GM20000 (cell line): ENCODE measurements at places on chromosomes 16 and 17.
A peak's percentile ranks its signal among the peaks of the same experiment; 100 is the strongest.

DNA sequence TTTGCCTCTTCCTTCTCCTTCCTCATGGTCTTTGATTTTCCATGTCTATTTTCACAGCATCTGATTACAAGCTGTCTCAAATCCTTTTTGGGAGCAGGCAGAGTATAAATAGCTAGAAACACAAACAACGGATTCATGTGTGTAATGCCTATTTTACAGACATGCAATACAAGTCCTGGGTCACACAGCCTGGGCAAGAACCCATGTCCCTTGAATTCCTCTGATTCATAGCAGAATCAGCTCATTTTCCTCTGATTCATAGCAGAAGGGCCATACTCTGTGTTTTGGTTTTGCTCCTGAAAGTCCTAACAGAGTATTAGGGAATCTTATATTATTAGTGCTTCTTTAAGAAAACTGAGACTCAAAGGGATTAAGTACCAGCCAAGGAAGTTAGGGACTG, 71.3 kb downstream of the IRX5 start:
- DNase-seq, result no peak

- no peak for DNase-seq
Measured at GRCh38 chr16:30069611-30070462, 4.3 kb downstream of the ALDOA start.

- no peak for DNase-seq
Measured at GRCh38 chr17:27569884-27570577, 61.0 kb upstream of the LGALS9 start.

DNA sequence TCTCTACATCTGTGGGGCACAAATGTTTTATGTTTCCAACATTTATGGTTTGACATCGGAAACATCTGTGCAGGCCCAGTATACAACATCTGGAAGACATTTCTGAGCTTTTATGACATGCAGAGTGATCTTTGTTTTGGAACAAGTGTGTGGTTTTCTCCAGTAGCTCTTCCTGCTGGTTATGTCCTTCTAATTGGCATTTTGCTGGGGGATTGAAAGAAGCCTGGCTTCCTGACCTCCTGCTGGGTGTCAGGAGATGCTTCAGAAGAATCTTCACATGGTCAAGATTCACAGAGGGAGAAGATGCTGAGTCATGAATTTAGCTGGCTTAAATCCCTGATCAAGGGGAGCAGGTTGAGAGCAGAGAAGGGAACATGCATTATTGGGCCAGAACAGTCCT, 279.5 kb upstream of the MYOCD start:
- no peak for DNase-seq

DNA sequence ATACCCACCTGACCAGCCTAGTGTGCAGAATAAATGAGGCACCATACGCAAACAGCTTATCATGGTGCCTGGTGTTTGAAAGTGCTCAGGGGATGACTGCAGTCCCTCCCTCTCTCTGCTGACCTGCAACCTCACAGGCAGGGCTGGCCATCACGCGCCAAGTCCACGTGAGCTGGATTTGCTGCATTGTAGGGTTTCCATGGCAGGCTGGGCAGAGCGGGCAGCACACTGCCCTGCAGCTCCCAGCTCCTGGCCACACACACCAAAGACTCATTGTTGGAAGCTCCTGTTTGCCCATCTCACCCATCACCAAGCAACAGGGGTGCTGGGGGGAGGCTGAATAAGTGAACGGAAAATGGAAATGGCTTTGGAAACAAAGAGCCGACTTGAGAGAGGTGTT, 81.8 kb downstream of the IRX3 start:
- no peak for DNase-seq

DNA sequence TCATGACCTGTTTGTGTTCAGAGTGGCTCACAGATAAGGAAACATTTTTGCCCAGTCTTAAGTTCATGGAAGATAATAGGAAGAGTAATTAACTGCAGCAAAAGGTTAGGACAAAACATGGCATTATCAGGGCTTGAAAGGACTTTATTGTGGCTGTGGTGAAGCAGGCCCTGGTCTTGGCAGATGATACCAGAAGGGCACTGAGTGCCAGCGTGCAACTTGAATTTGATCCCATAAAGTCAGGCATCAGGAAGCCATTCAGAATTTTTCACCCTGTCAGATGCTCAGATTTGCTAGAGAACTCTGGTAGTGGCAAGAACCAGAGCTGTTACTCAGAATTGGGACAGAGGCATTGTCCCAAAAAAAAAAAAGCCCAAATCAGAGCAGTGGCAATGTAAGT, 11.2 kb upstream of the COG7 start:
- no peak for DNase-seq

GRCh38 chr16:78551487-78552085, 452.1 kb downstream of the WWOX start:
- no peak for DNase-seq

DNA sequence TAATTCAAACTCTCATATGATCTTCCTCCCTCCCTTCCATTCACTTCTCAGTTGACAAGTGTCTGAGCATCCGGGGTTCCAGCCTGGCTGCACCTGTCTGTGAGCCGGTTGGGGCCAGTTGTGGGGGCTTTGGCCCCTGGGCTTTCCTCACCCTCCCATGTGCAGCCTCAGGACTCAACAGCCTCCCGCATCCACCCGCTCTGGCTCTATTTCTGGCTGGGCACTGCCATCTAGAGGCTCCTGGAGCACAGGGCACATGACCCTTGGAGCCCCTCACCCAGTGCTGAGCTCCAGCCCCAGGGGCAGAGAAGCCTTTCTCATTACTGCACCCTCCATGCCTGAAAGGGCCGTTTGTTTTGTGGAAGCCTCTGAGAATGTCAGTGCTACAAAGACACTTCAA, 43.3 kb downstream of the HAPSTR1 start:
- DNase-seq, result peak; percentile 69

GRCh38 chr16:67961551-67961957, 6.9 kb downstream of the SLC12A4 start:
- DNase-seq, result no peak

DNA sequence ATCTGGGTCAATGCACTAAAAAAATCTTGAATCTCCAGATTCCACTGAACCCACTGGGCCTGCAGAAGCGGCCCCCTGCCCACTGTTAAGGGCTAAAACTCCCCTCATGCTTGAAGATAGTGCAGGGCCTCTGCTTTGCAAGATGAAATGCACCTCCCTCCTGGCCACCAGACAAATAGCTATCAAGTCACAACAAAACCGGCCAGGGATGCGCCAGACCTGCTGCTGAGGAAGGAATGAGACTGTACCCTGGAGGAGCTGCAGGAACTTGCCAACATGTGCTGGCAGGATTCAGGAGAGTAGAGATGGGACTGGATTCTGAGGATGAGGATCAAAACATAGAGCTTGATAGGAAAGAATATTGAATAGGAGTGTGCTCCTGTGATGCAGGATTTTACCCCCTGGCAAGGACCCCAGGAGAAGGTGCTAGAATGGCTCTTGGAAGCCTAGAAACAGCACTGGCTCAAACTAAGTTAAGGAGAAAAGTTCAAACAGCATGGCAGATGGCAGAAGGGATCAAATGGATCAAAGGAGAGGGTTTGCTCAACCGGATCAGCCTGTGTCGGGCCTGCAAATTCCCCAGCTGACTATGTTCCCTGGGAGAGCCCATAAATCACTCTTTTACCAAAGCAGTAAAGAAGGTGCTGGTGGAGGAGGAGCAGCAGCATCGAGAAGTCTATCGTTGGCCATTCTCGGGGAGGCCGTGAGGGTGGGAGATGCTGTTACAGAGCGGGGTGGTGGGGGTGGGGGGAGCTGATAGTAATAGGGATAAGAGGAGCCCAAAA, 27.2 kb upstream of the XYLT2 start:
- no peak for DNase-seq

GRCh38 chr17:16428098-16428882, 12.9 kb downstream of the TRPV2 start:
- no peak for DNase-seq

DNA sequence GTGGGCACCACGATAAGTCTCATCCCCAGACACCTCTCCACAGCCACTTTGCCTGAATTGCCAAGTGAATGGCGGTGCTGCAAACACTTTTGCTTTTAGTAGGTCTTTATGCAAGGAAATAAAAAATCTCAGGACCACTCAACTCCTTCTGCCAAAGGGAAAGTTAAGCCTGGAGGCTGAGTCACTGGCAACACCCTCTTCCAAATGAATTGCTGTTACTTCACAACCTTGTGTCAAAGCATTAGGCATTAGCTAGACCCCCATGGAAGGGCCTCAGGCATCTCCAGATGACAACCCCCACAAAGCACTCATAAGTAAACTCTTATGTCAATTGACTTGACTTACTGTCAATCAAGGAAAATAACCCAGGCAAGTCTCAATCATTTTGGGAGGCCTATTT, 43.0 kb downstream of the RNF112 start:
- no peak for DNase-seq

DNA sequence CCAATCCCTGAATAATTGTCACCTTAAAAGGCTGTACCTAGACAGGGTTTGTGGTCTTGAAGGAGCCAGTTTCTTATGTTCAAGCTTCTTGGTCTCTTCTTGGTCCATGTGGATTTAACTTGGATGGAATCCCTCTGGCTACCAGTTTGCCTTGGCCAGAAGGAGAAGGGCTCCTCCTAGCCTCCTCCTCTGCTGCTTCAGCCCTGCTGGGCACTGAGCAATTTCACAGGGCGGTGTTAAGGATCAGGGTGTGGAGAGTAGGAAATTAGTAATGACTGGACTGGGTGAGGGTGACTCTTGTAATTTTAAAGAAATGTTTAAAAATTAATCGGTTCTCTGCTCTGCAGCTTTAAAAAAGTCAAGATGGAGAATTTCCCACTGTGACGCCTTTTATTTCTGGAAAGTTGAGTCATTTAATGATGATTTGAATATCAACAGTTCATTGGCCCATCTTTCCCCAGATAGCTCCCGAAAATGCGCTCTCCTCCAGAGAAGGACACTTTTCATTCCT, 96.4 kb downstream of the MSI2 start:
- no peak for DNase-seq

GRCh38 chr17:6571452-6571781, 15.1 kb upstream of the PITPNM3 start:
- no peak for DNase-seq

DNA sequence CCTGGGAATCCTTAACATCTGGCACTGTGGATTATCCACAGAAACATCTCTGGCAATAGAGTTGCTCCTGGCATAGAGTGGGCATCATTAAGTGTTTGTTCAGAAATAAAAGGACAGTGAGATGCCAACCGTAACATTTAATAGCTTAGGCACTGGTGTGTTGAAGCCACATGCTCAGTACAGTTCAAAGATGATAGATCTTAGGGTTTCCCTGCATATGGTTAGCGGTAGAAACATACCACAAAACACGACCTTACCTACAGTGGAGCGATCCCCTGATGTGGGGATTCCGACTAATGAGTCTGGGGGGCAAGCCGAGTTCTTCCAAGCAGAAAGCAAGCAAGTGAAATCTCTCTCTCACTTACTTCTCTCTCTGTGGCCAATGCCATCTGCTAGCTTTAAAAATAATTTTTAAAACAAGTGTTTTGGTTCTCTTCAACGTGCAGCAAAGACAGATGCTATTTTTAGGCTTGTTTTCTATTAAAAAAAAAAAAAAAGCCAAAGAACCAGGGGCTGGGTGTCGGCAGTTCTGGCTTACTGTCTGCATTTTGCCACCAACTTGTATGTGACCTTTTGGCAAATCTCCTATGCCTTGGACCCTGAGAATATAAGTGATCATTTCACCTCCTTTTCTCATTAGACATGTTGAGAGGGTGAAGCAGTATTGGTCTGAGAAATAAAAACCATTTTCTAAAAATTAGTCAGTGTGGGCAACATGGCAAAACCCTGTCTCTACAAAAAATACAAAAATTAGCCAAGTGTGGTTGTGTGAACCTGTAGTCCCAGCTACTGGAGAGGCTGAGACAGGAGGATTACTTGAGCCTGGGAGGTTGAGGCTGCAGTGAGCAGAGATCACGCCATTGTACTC, 89.2 kb upstream of the CACNG3 start:
- no peak for DNase-seq

DNA sequence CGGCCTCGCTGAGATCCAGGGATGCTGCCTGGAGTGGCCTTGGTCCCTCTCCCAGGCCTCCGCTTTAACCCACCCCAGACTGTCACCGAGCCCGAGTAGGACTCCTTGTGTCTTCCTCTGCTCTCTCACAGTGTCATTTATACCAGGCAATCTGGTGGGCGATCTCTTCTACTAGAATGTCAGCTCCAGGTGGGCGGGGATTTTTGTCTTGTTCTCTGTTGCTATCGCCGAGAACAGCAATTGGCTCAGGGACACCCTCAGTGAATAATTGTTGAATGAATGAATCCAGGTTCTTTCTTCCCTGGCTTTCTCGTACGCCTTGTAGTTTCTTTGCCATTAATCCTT, 591 bp downstream of the DHX38 start:
- DNase-seq, result no peak

- no peak for DNase-seq
Measured at GRCh38 chr17:82126556-82127314, 28.7 kb upstream of the FASN start.

DNA sequence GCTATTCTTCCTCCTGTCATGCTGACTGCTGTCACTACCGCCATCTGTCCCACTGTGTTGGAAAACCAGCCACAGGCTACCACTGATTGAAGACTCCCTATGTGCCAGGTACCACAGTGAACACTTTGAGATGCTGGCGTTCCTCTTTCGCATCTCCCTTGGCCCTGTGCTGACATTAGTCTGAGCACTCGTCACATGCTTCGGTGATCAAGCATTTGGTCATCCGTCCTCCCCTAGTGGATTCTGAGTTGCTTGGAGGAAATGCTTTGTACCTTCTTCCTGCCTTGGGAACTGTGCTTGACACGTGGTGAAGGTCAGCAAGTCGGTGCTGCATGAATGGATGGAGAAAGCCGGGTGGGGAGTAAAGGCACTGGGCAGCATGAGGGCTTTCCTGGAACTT, 260.1 kb downstream of the SNX29 start:
- no peak for DNase-seq

- no peak for DNase-seq
Measured at GRCh38 chr16:54821731-54822130, 108.9 kb upstream of the IRX5 start.

GRCh38 chr16:49200223-49200820, 81.3 kb downstream of the CBLN1 start:
- DNase-seq, result no peak

- no peak for DNase-seq
Measured at GRCh38 chr16:18933501-18933900, 7.3 kb upstream of the SMG1 start.

DNA sequence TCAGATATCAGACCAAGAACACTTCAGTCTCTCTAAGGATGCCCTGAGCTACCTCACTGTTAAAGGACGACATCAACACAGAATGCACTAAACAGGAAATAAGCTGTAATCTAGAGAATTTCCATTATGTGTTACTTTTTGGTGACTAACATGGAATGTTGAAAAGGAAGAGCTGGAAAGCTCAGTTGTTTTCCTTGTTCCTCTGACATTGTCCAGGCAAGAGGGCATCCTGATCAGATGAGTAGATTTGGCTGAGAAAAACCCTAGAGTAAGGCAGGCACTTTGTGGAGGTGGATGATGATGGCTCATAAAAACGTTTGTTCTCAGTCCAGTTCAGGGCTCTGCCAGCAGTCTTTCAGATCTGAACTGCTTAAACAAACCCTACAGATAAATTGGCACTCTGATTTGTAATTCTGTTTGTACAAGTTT, 34.0 kb downstream of the DGKE start:
- no peak for DNase-seq
